ENCODE measurements at places on chromosomes 6 and 20.

DNA sequence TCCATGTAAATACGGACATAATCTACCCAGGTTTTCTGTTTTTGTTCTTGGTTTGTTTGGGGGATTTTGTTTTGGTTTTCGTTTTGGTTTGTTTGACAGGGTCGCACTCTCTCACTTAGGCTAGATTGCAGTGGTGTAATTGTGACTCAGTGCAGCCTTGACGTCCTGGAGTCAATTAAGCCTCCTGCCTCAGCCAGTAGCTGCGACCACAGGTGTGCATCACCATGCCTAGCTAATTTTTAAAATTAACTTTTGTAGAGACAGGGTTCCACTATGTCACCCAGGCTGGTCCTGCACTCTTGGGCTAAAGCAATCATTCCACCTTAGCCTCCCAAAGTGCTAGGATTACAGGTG is 37.8 kb upstream of the EYA4 start:
- no peak for DNase-seq

- peak; percentile 59 for DNase-seq
Observed at GRCh38 chr20:55514531-55514930, 490.8 kb downstream of the CBLN4 start.

DNA sequence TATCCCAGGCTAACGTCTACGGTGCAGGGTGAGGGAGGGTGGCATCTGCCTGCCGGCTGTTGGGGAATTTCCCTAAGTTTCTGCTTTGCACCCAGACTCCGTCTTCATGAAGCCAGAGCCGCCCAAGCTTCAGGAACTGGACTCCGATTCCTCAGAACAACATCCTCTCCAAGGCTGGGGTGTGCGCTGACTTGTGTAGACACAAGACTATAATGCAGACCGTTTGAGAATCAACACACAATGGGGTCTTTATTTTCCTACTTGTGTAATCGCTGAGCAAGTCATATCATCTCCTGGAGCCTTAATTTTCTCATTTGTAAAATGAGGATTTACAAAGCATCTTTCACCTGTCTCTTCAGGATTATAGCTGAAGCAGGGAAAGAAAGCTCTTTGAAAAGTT is 160.5 kb upstream of the AGPAT4 start:
- DNase-seq: no peak

DNA sequence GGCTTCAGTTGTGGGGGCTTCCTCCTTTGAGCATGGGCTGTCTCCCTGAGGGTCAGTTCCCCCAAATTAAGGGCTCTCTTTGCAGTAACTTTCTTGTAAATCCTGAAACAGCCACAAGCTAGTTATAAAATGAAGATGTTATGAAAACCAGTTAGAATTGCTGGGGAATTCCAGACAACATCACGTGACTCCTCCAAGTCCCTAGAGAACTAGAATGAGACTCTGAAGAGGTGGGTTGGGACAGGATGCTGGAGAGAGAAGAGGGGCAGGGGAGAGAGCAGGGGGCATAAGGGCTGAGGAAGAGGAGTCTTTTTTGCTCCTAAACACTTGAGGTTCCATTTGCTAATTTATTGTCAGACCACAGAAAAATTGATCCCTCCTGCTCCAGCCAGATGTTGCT is 380.3 kb downstream of the DHX35 start:
- DNase-seq: no peak

- peak; percentile 17 for DNase-seq
Observed at GRCh38 chr6:6918216-6918983, 189.4 kb upstream of the RREB1 start.

DNA sequence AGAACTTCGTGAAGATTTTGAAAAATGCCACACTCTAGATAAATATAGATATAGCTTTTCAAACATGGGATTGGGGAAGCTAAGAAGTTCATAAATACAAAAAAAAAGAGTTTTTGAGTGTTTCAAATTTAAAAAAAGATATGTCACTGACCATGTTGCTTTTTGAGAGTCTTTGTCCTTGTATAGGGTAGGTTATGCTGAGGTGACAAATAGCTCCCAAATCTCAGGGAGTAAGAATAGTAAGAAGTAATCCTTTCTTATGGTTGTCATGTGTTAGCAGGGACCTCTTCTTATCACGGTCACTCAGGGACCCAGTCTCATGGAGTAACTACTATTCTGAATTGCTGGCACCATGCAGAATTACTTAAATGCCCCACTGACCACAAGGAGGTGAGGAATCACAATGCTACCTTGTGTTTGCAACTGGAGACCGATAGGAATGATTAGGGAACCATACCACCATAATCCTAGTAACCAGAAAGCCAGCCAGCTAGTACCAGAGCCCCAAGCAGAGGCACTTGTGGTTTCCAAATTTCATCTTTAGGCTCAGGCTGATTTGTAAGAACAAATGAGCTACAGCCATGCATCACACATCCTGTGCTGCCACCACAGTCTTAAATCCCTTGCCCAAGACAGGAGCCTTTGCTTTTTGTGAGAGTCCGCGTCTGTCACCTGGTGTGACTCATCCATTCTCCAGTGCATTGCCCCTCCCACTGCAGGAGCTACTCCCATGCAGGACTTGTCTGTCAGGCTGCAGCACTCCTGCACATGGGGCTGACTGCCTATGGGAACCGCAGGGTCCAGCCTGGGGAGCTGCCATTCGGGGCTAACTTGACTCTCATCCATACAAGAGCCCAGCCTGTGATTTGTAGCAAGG is 42.4 kb upstream of the ADGRF4 start:
- peak; percentile 75 for DNase-seq

- no peak for DNase-seq
Observed at GRCh38 chr6:20370393-20370792, 31.3 kb upstream of the E2F3 start.

DNA sequence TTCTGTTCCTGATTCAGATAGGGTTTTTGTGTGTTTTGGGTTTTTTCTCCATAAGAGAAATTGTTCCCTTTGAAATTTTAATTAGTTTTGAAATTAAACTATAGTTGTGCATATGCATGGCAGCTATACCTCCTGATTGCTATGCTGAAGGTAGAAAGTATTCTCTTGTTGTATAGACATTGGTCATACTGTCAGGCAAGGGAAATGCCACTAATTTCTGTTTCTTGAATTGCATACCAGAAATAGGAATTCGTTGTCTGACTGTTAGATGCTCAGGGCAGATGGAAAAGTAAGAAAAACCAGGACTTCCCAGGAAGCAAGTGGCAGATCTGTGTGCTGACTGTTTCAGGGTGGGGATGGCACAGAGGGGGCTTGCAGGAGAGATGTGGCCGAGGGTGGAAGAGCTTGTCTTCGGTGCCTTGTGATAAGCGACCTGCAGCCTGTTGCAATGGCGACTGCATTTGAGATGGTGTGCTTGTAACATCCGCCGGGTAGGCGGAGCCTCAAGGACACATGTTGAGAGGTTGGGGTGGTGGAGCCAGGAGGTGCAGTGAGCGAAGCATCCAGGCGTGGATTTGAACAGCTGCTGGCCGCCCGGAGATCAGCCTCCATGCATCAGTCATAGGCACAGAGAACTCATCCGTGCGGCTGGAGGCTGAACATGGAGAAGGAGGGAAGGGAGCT is 42.8 kb downstream of the RREB1 start:
- DNase-seq: no peak

DNA sequence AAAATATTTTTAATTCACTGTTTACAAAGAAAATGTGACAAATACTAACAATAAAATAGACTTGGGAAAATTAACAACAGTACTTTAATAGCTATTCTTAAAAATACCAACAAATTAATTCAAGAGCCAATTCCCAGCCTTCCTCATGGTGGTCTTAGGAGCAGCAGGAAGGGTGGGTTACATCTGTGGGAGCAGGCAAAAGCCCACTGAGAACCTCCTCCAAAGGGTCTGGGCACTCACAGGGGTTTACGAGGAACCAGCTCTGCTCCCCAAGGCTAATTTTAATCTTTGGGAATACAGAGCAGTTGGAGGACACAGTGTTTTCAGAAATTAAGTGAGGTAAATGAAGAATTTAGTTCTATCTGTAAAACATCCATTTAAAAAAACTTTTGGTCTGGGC is 10.2 kb downstream of the SOD2 start:
- DNase-seq: no peak

GRCh38 chr6:39938773-39939654 is 4.8 kb upstream of the MOCS1 start:
- DNase-seq: no peak

DNA sequence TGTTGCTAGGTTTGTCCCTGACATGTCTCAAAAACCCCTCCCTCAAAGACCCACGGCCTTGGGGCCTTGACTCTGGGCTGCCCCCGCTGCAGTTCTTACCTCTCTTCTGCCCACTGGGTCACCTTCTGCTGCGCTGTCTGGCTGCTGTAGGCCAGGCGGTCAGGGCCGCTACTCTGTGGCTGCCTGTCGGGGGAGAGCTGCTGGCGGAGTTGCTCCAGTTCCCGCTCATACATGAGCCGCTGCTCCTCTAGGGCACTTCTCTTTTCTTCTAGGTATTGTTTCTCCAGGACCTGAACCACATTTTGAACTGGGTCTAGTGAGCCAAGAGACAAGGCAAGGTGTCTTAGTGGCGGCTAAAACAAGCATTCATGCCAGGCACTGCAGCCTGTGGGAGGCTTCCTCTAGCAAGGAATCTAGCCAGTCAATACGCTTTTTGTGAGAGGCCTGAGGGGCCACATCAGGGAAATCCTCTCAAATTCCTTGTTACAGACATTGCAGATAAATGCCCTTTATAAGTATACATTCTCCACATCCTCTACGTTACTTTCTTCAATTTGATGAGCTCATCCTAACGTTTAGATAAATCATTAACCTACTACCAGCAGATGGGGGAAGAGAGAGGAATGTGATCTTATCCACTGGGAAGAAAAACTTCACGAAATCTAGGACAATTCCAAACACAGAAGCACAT is 110.3 kb upstream of the NUP153 start:
- DNase-seq: no peak

DNA sequence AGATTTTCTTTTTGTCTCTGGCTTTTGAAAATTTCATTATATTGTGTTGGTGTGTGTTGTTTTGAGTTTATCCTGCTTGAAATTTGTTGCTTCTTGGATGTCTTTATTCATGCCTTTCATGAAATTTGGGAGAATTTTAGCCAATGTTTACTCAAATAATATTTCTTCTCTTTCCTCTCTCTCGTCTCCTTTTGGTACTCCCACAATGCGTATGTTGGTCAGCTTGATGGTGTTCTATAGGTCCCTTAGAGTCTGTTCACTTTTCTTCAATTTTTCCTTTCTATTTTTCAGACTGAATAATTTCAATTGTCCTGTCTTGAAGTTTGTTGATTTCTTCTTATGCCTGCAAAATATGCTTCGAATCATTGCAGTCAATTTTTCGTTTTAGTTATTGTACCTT is 39.6 kb downstream of the SCP2D1 start:
- no peak for DNase-seq

DNA sequence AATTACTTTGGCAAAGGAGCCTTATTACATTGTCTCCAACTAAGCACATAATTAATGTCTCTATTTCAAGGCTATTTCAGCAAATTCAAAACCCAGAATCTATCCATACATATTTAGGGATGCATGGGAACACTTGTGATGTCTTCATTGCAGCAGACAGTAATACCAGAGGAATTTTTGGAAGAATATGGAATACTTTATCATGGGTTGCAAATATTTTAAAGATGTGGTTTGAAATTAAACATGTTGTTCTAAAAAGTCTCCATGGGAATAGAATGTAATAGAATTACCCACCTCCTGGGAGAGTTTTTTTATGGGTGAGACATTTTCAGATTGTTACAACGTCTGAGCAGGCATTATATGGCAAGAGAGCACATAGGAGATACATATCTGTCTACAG is 170.8 kb downstream of the KCNQ5 start:
- DNase-seq: no peak

DNA sequence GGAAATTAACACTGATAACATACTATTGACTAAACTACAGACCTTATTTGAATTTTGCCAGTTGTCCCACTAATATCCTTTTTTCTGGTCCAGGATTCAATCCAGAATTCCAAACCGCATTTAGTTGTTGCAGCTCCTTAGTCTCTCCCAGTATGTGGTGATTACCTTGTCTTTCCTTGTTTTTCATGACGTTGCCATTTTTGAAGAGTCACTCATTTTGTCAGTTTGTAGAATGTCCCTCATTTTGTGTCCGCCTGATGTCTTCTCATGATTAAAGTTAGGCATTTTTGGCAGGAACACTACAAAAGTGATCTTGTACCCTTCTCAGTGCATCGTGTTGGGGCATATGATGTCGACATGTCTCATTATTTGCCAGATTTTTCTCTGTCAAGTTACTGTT is 33.1 kb downstream of the DTD1 start:
- DNase-seq: no peak

DNA sequence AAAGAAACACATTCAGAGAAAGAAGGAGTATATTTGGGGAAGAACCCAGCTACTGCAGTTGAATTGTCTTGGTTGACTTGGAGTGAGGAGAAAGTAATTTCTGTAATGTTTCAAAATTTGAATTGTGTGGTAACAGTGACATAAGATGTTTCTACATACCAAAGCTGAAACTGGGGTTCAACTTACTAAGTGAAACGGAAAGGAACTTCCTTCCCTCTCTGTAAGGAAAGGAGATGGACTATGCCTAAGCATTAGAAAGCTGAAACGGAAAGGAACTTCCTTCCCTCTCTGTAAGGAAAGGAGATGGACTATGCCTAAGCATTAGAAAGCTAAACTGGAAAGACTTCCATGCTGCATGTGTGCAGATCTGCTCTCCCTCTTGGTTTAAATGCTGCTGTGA is 46.0 kb downstream of the HUS1B start:
- no peak for DNase-seq

- no peak for DNase-seq
Observed at GRCh38 chr20:54023406-54023805, 47.0 kb downstream of the BCAS1 start.

GRCh38 chr20:39268981-39269461 is 306.9 kb downstream of the DHX35 start:
- no peak for DNase-seq

- DNase-seq: no peak
Observed at GRCh38 chr20:43750774-43751166, 24.0 kb upstream of the GTSF1L start.

- DNase-seq: no peak
Observed at GRCh38 chr6:28880894-28881780, 42.6 kb downstream of the TRIM27 start.

DNA sequence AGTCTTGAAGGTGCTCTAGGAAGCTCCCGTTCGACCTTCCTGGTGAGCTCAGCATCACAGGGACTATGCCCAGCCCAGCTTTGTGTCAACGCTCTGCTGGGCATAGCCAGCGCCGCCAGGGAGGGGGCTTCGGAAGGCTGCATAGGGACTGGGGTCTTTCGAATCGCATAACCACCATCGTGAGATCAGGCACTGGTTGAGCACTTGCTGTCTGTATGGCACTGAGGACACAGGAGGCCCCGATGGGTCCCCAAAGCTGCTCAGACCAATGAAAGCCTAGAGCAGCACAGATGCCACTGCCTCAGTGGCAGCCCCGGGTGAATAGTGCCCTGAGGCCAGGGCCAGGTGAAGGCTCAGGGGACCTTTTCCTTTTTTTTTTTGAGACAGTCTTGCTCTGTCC is 96.7 kb downstream of the TAF4 start:
- no peak for DNase-seq

- DNase-seq: no peak
Observed at GRCh38 chr6:46959419-46959818, 37.7 kb upstream of the ADGRF5 start.

GRCh38 chr20:61573415-61574305 is 321.6 kb downstream of the CDH4 start:
- DNase-seq: no peak
